ENCODE measurements at places on chromosomes 6 and 20.

GRCh38 chr20:43460172-43460829, 2.6 kb downstream of the SRSF6 start:
- DNase-seq, result no peak

- DNase-seq, result no peak
Measured at GRCh38 chr20:62237514-62237800, 864 bp upstream of the OSBPL2 start.

DNA sequence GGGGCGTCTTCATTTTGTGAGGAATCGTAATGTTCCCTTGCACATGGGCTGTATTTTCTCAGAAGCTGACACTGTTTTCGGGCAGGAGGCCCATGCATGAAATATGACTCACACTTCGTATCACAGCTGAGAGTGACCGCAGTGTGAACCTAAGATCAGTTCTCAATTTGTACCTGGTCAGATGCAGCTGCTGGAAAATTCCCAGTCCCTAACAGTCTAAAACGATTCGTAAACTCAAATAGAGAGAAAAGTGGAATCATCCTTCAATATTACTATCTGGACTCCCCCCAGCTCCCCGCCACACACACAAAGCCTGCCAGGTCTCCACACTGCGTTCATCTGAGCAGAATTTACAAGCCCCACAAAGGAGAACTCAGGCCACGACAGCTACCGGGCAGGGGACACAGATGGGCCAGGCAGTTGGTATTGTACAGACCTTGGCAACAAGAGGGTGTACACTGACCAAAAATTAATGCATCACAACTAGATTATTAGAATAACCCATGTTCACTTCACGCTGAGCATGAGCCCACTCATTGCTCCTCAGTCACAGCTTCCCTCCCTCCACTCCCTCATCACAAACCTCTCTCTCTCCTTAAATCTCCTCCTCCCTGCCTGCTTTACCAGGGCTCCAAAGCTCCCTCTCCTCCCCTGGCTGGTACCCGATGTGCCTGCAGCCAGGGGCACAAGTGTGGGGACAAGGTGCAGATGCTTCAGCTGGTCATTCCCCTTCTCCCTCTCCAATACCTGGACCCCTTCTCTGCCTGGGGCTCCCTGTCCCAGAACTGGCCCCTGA, 488.4 kb downstream of the PREX1 start:
- DNase-seq, result no peak

DNA sequence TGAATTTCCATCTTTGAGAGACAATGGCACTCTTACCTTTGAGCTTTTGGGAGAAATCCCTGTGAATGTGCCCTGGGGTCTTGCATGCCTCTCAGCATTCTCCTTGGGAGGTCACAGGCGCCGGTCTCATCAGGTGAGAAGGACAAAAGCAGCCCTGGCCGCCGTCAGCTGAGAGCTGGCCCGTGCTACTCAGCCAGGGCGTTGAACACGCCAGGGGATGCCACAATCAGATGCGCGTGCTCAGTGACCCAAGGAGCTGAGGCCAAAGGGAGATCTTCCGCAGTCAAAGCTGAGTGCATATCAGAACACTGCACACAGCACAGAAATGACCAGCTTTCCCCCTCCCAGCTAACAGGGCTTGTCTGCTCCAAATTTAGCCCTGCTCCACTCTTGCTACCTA, 253.6 kb upstream of the NOX3 start:
- DNase-seq, result no peak

DNA sequence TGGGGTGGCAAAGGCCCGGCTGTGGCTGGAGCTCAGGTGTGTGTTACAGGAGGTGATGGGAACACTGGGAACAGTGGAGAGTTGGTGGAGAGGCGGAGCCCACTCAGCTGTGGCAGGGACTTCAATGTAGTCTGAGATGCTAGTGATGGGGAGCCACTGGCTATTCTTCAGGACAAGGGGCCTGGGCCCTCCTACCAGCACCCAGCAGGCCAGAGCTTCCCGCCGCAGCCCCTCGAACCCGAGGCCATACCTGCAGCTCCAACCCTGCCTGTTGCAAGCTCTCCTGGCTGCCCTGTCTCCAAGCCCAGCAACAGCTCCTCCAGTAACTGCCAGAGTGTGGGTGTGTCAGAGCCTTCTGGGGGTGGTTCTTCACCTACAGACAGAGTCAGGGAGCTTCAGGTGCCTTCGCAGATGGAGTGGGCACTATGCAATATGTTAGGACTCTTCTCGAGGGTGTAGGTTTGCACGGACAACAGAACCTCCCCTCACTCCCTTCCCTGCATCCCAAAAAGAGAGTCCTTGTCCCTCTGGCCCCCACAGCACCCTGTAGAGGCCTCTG, 146.2 kb upstream of the MLN start:
- no peak for DNase-seq

DNA sequence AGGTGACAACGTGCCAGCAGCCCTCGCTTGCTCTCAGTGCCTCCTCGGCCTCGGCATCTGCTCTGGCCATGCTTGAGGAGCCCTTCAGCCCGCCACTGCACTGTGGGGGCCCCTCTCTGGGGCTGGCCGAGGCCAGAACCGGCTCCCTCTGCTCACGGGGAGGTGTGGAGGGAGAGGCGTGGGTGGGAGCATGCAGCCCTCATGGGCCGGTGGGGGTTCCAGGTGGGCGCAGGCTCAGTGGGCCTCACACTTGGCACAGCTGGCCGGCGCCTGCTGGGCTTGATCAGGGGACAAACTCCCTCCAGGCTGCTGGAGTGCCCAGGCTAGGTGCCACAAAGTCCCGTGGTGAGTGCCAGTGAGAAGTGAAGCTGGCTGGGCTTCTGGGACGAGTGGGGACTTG, 566.6 kb upstream of the ID4 start:
- DNase-seq, result no peak

GRCh38 chr20:18719426-18719825, 94.2 kb upstream of the SCP2D1 start:
- no peak for DNase-seq

DNA sequence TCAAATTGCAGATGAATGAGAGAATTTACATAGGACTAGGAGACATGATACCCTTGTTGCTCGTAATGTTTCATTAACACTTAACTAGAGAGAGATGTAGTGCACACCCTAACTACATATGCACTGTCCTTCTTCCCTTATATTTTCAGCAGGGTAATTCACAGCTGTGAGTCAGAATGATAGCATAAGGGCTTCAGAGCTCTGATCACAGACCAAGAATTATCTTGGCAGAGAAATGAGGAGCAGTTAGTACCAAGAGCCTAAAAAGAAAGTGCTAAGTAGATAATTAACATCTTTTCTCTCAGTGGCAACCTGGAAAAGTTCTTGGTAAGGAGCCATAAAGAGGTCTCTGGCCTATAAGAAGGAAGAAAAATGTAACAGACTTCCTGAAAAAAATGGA, 35.8 kb downstream of the GRIK2 start:
- no peak for DNase-seq

GRCh38 chr6:42266538-42266937, 48.9 kb upstream of the MRPS10 start:
- no peak for DNase-seq

GRCh38 chr20:58668901-58669286, 17.8 kb downstream of the STX16 start:
- DNase-seq, result no peak

DNA sequence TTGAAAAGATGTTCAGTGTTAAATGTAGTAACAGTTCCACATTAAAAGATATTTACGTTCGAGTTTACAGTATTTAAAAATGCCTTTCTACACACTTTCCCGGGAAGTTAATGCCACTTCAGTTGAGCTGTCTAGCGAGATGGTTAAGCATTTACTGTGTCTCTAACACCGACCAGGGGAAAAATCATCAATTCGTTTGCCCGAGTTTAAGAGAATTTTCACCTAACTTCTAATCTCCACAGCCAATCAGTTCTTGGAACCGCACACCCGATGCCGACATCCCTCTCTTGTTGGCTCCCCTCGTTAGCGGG, 58.2 kb downstream of the FAM217A start:
- no peak for DNase-seq

DNA sequence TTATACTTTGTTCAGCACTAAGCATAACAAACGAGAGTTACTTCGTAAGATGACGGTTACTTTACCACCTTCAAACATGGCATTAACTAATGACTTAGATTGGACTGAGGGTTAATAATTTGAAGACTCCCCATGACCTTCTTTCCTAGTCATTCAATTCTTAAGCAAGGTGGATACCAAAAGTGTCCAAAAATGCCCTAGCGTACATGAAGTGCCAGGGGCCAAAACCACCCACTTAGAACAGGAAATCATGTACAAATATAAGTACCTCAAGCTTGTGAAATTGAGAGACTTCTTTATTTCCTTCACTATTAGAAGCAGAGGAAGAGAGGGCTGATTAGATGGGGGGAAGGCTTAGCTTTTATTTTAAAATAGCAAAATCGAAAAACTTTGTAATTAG, 166.4 kb downstream of the ATXN1 start:
- DNase-seq, result no peak

- no peak for DNase-seq
Measured at GRCh38 chr6:145099713-145100112, 635.6 kb downstream of the EPM2A start.

DNA sequence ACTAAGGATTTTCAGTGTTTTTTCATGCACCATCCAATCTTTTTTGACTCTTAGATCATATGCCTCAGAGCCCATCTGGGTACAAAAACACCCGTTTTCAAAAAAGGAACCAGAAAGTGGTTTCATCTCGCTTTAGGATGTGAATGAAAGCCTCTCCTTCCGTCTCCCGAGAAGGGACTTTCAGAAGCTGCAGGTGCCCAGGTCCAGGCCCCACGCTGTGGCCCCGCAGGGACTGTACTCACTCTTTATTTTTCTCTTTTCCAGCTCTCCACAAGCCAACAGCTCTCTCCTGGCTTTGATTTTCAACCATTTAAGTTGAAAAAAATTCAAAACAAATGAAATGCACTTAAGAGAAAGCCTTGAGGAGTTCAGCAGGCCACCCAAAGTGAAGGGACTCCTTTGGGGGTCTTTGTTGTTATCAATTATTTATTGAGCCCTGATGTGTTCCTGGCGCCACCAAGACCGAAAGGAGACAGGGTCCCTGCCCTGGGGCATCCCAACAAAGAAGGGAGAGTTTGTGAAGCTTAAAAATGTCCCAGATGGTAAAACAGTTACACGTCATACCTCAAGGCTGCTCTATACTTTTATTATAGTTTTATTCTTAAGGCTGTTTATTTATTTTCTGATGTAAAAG, 467.3 kb downstream of the PREX1 start:
- no peak for DNase-seq
